ENCODE measurements at places on chromosomes 4 and X.

- no peak for DNase-seq
Measured at GRCh38 chrX:127124871-127125270, 305.3 kb downstream of the PRR32 start.

GRCh38 chr4:186704057-186704456 is 19.6 kb downstream of the FAT1 start:
- no peak for DNase-seq

DNA sequence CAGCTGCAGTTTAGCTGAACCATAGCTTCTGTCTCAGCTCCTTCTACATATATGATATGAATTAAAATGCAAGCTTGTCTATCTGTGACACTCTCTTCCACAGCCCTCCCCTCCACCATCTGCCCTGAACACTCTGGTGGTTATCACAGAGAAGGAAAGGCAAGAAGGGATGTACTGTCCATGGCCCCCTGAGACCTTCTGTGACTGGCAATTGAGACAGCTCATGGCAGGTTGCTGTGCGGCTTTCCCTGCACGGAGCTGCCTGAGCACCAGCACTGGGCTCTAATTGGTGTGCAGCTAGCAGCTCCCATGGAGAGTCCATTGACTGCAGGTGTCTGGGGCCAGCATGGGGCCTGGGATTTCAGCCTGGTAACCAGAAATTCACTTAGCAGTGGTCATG is 109.8 kb upstream of the ANXA3 start:
- no peak for DNase-seq

GRCh38 chr4:165111906-165112367 is 723 bp downstream of the TMEM192 start:
- no peak for DNase-seq

GRCh38 chrX:150314186-150314585 is 48.9 kb upstream of the MAMLD1 start:
- no peak for DNase-seq

- DNase-seq, result no peak
Measured at GRCh38 chrX:18885328-18886004, 98.4 kb downstream of the PHKA2 start.

DNA sequence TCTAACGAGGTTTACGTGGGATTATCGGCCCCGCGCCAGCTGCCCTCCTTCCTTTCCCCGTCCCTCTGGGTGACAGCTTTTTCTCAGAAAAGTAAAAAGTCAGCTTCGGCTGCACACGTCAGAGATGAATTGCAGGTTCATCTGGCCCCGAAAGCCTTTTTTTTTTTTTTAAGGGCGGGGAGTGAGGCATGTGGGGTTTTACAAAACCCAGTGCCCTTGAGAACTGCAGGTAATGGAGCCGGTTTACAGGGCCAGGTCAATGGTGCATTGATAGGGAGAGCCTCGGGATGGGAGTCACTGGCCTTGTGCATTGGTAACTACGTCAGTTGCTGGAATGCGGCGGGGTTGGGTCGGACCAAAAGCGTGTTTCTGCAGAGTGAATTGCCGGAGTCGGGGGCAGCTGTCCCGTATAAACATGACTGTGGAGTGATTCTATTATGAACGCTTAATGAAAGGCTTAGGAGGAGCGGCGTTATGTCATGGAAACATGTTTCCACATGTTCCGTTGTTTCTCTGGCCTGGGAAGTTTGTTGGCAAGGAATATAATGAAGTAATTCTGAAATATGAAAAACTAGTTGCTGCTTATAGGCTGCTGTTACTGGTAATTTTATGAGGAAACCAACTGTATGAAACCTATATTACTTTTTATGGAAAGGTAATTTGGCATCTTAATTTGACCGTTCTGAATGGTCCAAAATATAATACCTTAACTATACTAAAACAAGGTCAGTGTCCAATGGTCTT is 1.1 kb downstream of the HSPA4L start:
- DNase-seq, result peak; percentile 52

- no peak for DNase-seq
Measured at GRCh38 chrX:13732246-13733067, 2.0 kb downstream of the TRAPPC2 start.

DNA sequence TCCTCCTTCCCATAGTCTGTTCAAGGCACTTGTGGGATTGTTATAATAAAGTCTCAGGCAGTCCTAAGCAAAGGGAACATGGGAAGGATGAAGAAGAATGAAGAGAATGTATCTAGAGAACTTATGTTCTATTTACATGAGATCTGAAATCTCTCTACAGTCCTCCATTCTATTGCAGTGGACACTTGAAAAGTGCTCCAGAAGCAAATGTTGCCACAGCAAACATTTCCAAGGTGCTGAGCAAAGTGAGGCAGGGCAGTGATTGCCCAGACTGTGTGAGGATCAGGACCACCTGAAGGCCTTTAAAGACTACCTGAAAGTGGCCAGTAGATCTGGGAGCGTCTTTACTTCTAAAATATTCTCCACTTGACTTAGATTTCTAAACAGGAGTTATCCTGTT is 203.5 kb downstream of the RBM46 start:
- no peak for DNase-seq

DNA sequence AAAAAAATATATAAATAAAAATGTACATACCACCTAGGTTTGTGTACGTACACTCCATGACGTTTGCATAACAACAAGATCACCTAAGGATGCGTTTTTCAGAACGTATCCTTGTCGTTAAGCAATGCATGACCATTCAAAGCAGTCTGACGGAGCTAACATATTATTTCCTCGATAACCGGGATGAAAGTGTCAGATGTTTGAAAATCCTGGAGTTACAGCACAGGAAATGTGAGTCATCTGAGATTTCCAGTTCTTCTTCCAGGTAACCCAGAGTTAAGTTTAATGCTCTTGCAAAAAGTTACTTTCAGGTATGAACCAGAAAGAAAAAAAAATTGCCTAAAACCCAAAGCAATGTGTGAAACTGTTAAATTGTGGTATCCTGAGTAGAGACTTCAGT is 107.9 kb downstream of the LDB2 start:
- no peak for DNase-seq

- DNase-seq, result no peak
Measured at GRCh38 chr4:123624959-123625358, 228.4 kb downstream of the SPRY1 start.

- no peak for DNase-seq
Measured at GRCh38 chr4:42690537-42690936, 33.6 kb upstream of the ATP8A1 start.

DNA sequence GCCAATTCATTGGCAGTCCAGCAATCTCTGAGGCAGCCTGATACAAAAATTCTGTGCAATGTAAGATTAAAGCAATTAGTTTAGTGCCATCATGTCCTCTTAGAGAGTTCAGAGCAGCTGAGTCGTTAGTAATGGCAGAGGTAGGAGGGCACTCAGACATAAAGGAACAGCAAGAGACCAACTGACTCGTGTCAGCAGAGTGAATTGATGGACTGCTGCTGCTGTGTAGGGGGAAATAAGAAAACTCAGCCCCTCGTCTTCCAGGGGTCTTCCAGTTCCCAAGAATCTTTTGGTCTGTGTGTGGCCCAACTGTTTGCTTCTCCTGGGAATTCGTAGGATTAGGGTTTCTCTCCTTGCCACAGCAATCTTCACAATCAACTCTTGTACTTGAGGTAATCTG is 100.9 kb downstream of the TTC29 start:
- no peak for DNase-seq

- DNase-seq, result no peak
Measured at GRCh38 chr4:31086756-31087330, 366.7 kb downstream of the PCDH7 start.

GRCh38 chr4:139904406-139904805 is 238.8 kb downstream of the MGST2 start:
- no peak for DNase-seq

DNA sequence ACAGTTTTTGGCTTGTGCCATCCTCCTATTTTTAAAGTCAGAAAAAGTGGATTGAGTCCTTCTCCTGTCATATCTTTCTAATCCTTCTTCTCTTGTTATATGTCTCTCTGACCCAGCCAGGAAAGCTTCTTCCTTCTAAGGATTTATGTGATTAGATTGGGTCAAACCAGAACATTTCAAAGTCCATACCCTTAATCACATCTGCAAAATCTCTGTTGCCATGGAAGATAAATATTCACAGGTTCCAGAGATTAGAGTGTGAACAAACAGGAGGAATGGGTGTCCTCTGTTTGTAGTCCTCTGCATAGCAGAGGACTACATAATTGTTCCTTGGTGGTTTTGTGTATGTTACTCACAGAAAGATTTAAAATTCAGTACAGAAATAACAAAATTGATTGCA is 421.2 kb downstream of the EPHA5 start:
- DNase-seq, result no peak

- no peak for DNase-seq
Measured at GRCh38 chrX:16589826-16590225, 60.1 kb upstream of the S100G start.

- peak; percentile 68 for DNase-seq
Measured at GRCh38 chr4:7194251-7195140, 2.2 kb downstream of the SORCS2 start.

GRCh38 chrX:10259716-10260115 is 102.9 kb downstream of the CLCN4 start:
- no peak for DNase-seq

All from nucleus accumbens (tissue), 56 donors.